Naive thymus-derived CD8-positive, alpha-beta T cell (primary cell): ENCODE measurements at places on chromosomes 4 and X. TPM values are rescaled to one million over a fixed set of nuclear protein-coding genes. Genes with fewer than 3 reads are reported as not detected.

GRCh38 chr4:138675685-138676084 is 339.9 kb upstream of the NOCT start:
- H3K27me3 ChIP-seq, result peaks cover 3% of the 10 kb centered on the region
- H3K4me3 ChIP-seq, result no peak overlapping the region
- no peaks in the 10 kb centered on the region for H3K36me3 ChIP-seq
- H3K4me1 ChIP-seq, result no peaks in the 10 kb centered on the region

The CT47C1 gene
- not detected for total RNA-seq

The SLC10A4 gene
- not detected for total RNA-seq

DNA sequence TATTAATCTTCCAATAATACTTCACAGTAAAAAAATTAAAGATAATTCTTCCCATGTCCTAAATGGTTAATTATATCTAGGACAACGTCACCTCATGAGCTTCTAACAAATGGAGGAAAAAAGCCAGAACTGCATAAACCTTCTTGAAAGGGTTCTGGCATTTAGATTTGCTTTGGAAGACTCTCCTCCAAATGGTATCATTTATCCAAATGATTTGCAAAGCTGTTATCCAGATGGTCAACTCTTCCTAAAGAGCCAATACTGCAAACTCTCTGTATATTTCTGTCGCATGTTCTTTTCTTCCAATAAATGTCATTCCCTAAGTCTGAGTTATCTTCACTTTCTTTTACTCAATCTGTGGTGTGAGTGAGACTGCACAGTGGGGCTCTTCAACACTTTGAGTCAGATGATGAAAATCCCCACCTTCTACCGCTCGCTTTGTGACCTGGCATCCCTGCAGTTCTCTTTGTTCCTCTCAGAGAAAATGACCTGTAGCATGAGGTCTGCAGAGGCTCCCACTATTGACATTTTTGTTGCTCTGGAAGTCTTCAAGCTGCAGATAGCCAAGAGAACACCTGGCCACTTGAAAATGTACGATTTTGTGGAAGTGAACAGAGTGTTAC is 52.9 kb downstream of the TMEM150C start:
- DNase-seq, result no peak
- no peaks in the 10 kb centered on the region for H3K4me1 ChIP-seq
- no peak overlapping the region for H3K27ac ChIP-seq
- no peaks in the 10 kb centered on the region for H3K36me3 ChIP-seq
- H3K27me3 ChIP-seq, result peaks cover 22% of the 10 kb centered on the region

GRCh38 chr4:113069212-113069892 is 19.9 kb downstream of the ANK2 start:
- H3K4me3 ChIP-seq, result no peak overlapping the region
- DNase-seq, result no peak
- no peak overlapping the region for H3K27ac ChIP-seq
- H3K27me3 ChIP-seq, result no peaks in the 10 kb centered on the region

GRCh38 chrX:150085881-150086280 is 147.6 kb upstream of the EOLA2 start:
- no peak for DNase-seq
- H3K36me3 ChIP-seq, result no peaks in the 10 kb centered on the region
- H3K4me1 ChIP-seq, result no peaks in the 10 kb centered on the region
- no peak overlapping the region for H3K27ac ChIP-seq

DNA sequence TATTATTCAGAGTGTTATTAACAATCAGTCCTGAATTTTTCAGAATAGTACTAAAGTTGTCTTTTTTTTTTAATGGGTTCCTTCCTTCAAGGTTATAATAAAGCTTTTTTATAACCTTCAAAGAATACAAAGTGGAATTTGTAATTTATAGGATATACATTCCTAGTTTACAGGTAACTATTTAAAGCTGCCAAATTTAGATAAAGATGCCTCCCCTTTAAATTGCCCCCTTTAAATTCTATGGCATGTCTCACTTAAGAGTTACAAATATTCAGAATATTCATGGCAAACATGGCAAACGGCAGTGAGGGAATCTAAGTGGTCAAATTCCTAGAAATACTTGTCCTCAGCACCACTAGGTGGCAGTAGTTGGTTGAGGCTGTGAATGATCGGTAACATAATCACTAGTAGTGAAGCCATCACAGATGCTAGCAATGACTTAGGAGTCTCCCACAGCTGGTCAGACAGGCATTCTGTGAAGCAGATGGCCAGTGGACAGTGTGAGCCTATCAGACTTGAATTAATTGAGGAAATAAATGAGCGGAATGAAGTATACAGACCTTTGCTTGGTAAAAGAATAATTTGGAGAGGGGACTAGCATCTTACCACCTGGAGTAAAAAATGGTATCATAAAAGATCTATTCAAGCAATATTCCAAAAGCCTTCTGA is 86.4 kb downstream of the CBR4 start:
- no peaks in the 10 kb centered on the region for H3K36me3 ChIP-seq
- H3K4me3 ChIP-seq, result no peak overlapping the region
- no peaks in the 10 kb centered on the region for H3K27me3 ChIP-seq
- DNase-seq, result peak; percentile 28
- peaks cover 1% of the 10 kb centered on the region for H3K4me1 ChIP-seq
- H3K27ac ChIP-seq, result peak overlapping the region; percentile 66

The XG gene
- not detected for total RNA-seq

GRCh38 chrX:112694811-112695210 is 15.1 kb upstream of the LHFPL1 start:
- H3K27ac ChIP-seq, result no peak overlapping the region
- H3K27me3 ChIP-seq, result peaks cover 1% of the 10 kb centered on the region
- no peaks in the 10 kb centered on the region for H3K4me1 ChIP-seq
- H3K36me3 ChIP-seq, result no peaks in the 10 kb centered on the region
- no peak for DNase-seq
- H3K4me3 ChIP-seq, result no peak overlapping the region

GRCh38 chr4:20487852-20488251 is 212.4 kb upstream of the PACRGL start:
- DNase-seq, result no peak
- no peaks in the 10 kb centered on the region for H3K36me3 ChIP-seq
- no peaks in the 10 kb centered on the region for H3K27me3 ChIP-seq
- no peaks in the 10 kb centered on the region for H3K4me1 ChIP-seq
- H3K27ac ChIP-seq, result no peak overlapping the region

DNA sequence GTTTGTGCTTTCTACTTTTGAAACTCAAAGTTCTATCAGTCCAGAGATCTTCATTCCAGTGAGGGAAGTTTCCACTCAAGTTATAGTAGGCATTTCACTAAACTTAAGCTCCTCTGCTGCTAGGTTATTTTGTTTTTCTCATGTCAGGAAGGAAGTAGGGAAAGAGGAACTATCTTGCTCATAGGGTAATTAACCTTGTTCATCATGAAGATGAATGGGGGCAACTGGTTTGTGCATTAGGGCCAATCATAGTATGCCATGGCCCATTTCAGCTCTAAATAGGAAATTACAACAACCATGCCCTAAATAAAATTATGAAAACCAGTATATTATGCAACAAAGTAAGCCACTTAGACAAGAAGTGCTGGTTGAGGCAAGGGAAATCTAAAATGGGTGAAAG is 804.7 kb upstream of the NDST4 start:
- no peak for DNase-seq
- no peak overlapping the region for H3K27ac ChIP-seq
- no peak overlapping the region for H3K4me3 ChIP-seq
- H3K4me1 ChIP-seq, result no peaks in the 10 kb centered on the region
- H3K27me3 ChIP-seq, result no peaks in the 10 kb centered on the region

DNA sequence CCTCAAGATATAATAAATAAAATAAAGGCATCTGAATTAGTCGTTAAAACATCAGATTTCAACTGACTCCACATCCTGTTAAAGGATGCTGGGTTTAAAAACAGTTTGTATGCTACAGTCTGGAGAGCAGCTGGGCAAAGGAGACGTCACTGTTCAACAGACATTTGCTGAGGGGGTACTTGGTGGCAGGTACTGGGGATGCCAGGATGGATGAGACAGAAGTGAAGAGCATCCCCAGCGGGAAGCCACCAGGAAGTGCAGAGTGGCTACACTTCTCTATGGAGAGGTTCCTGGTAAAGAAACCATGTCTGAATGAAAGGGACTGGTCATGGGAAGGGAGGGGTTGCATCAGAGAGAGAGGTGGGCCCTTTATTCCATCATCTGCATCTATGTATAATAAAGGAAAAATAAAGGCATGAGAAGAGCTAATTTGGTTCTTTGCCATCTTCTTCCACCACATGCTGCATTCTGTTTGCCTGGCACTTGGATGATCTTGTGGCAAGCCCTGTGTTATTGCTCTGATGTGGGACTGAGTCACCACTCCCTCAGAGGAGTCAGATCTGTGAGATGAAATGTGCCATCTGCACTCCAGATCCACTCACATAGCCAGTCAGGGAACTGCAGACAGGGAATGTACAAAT is 145.0 kb downstream of the SOWAHB start:
- no peak overlapping the region for H3K4me3 ChIP-seq
- peaks cover 20% of the 10 kb centered on the region for H3K27me3 ChIP-seq
- DNase-seq, result no peak

DNA sequence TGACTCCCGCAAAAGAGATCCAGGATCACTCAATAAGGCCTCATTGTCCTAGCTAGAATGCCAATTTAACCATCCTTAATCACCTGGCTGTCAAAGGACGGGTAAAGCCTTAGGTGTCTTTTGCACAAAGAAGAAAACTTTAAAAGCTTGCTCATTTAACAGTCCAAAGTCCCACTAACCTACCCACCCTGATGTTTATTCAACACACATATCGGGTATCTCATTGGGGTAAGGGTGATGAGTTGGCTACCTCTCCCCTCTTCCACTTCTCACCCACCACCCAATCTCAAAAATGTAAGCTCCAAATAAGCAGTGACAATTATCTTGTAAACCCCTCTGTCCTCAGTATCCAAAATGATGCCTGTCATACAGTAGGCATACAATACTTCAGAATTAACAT is 988 bp upstream of the SRD5A3 start:
- no peak overlapping the region for H3K27ac ChIP-seq
- DNase-seq, result no peak
- H3K36me3 ChIP-seq, result no peaks in the 10 kb centered on the region
- no peak overlapping the region for H3K4me3 ChIP-seq
- H3K27me3 ChIP-seq, result no peaks in the 10 kb centered on the region
- H3K4me1 ChIP-seq, result peaks cover 1% of the 10 kb centered on the region

GRCh38 chr4:26503844-26504243 is 13.6 kb upstream of the CCKAR start:
- no peak overlapping the region for H3K27ac ChIP-seq
- no peak overlapping the region for H3K4me3 ChIP-seq
- peaks cover 11% of the 10 kb centered on the region for H3K27me3 ChIP-seq
- DNase-seq, result no peak

GRCh38 chrX:43349363-43349762 is 306.7 kb upstream of the MAOA start:
- no peaks in the 10 kb centered on the region for H3K27me3 ChIP-seq
- peak; percentile 17 for DNase-seq
- no peak overlapping the region for H3K4me3 ChIP-seq
- no peak overlapping the region for H3K27ac ChIP-seq
- peaks cover 14% of the 10 kb centered on the region for H3K4me1 ChIP-seq
- no peaks in the 10 kb centered on the region for H3K36me3 ChIP-seq

- H3K4me1 ChIP-seq, result no peaks in the 10 kb centered on the region
- no peak for DNase-seq
- no peaks in the 10 kb centered on the region for H3K36me3 ChIP-seq
- no peak overlapping the region for H3K27ac ChIP-seq
- H3K4me3 ChIP-seq, result no peak overlapping the region
Measured at GRCh38 chr4:73897380-73898136, 28.4 kb downstream of the CXCL1 start.

DNA sequence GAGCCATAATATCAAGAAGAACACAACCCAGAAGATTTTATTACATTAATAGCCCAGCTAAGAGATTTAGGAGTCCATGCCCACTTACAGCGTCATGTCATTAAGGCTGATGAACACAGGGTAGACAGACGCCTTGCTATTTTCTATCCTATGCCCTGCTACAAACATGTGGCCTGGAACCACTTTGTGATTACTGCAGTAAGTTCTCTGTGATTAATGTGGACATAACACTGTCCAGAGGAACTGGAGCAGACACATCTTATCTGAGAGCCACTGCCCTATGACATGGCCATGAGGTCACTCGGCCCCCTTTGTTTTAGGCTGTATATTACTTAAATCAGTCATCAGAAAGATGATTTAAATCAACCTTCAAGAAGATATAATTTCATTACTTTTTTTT is 211.7 kb downstream of the MAML3 start:
- no peaks in the 10 kb centered on the region for H3K36me3 ChIP-seq

- no peaks in the 10 kb centered on the region for H3K36me3 ChIP-seq
- no peak overlapping the region for H3K27ac ChIP-seq
- no peak for DNase-seq
- H3K4me3 ChIP-seq, result no peak overlapping the region
- H3K4me1 ChIP-seq, result no peaks in the 10 kb centered on the region
Measured at GRCh38 chr4:163932504-163932903, 438.0 kb downstream of the TMA16 start.

The GLRB gene
- not detected for total RNA-seq

DNA sequence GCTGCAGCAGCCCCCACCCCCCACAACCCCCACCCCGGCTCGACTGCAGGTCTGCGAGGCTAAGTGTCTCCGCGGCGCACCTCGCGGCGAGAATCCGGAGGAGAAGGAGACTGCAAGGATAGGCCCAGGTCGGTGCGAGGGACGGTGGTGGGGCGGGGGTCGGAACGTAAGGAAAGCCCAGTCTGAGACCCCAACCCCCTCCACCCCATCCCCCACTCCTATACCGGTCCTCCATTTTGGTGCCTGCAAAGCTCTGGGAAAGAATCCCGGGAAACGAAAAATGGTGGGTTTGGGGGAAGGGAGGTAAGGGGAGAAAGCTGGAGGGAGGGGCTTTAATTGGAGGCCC is 614 bp downstream of the BEX3 start:
- H3K36me3 ChIP-seq, result no peaks in the 10 kb centered on the region
- peaks cover 11% of the 10 kb centered on the region for H3K4me1 ChIP-seq
- H3K4me3 ChIP-seq, result peak overlapping the region; percentile 77
- H3K27ac ChIP-seq, result no peak overlapping the region

- H3K36me3 ChIP-seq, result no peaks in the 10 kb centered on the region
- no peaks in the 10 kb centered on the region for H3K27me3 ChIP-seq
- peaks cover 14% of the 10 kb centered on the region for H3K4me1 ChIP-seq
- no peak overlapping the region for H3K27ac ChIP-seq
- no peak for DNase-seq
Measured at GRCh38 chrX:123736333-123736921, 3.6 kb upstream of the THOC2 start.

DNA sequence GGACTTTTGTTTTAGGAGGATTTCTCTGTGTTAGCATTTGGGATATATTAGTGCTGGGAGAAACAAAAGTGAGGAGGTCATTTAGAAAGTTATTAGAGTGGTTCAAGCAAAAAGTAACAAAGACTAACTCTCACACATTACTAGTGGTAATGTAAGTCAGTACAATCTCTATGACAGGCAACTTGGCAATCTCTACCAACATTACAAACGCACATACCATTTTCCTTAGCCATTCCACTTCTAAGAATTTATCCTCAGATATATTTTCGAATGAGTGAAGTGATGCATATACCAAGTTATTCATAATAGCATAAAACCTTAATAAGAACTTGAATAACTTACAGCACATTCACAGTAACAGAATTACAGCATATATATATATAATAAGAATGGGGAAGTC is 146.2 kb downstream of the PRSS12 start:
- no peak for DNase-seq
- no peak overlapping the region for H3K4me3 ChIP-seq
- H3K27me3 ChIP-seq, result no peaks in the 10 kb centered on the region
- H3K27ac ChIP-seq, result no peak overlapping the region
- H3K36me3 ChIP-seq, result no peaks in the 10 kb centered on the region

- H3K4me1 ChIP-seq, result no peaks in the 10 kb centered on the region
- H3K27ac ChIP-seq, result no peak overlapping the region
- H3K27me3 ChIP-seq, result peaks cover 6% of the 10 kb centered on the region
- no peak for DNase-seq
- no peaks in the 10 kb centered on the region for H3K36me3 ChIP-seq
Measured at GRCh38 chr4:176784816-176785215, 7.9 kb downstream of the VEGFC start.
